GM04503 (cell line): ENCODE measurements at places on chromosomes 2 and 18.

DNA sequence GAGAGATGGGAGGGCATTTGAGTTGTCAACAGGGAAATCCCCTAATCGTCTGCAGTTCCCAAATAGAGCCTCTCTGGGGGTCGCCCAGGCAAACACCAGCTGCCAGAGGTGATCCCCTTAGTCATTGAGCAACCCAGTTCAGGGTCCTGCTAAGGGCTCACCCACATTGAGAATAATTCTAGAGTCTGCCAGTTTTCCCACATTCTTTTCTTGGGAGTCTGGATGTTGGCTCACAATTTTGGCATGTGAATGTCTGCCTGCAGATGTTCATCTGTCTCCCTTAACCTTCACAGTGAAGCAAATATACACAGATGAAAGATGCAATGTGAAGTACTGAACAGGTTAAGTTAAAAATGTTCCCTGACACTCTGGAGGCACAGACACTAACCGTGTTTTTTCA, 11.4 kb upstream of the SMIM21 start:
- DNase-seq = no peak

GRCh38 chr2:209331291-209331844, 92.5 kb upstream of the MAP2 start:
- no peak for DNase-seq

- DNase-seq = no peak
Measured at GRCh38 chr2:112540906-112541305, 1.4 kb upstream of the POLR1B start.

GRCh38 chr2:11368059-11368572, 23.7 kb upstream of the ROCK2 start:
- DNase-seq = no peak

- DNase-seq = no peak
Measured at GRCh38 chr2:42566837-42567321, 1.6 kb upstream of the MTA3 start.

GRCh38 chr2:214203214-214203613, 207.6 kb upstream of the VWC2L start:
- DNase-seq = no peak

DNA sequence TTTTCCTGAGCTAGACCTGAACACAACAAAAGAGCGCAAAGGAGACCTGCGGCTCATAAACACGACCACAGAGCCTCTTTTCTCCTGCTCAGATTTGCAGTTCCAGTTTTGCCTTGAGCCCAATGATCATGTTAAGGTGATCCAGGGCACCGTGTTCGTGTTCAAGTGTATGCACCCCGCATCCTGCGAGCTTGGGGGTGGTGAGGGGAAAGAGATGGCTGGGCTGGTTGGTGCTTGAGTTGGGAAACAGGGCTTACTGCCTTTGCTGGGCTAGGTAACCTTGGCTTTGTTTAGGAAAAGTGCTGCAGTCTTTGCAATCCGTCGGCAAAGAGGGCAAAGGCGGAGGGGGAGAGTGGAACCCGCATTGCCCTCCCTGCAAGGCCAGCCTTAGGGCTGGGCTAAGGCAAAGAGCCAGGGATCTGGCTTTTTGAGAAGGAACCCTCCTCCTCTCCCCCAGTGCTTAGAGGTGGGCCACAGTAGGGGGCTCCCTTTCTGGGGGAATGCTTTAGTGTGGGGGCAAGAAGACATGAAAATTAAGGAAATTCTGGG, 1.3 kb downstream of the HOXD10 start:
- DNase-seq = no peak

DNA sequence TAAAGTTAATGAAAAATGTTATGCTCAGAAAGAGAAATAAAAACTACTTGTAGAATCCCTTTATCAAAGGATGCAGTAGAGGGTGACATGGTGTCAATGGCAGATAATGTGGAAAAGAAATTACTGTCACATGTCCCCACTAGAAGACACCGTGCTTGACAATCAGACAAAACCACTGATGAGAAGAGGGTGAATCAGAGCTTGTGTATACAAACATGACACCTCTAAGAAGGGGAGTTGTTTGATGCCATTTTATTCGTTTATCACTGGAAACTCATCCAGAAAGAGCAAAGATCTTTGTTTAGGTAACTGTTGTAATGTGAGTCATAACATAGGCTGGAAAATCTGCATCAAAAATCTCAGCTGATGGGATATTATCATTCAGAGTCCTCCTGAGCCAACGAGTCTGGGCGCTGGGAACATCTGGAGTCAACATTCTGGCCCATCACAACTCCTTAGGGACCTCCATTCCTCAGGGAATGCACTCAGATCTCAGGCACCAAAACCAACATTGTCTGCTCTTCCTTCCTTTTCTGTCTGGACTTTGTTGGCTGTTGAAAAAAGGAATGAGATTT, 49.5 kb upstream of the RAB12 start:
- DNase-seq = no peak

- DNase-seq = no peak
Measured at GRCh38 chr18:61531182-61531581, 198.0 kb downstream of the CDH20 start.

DNA sequence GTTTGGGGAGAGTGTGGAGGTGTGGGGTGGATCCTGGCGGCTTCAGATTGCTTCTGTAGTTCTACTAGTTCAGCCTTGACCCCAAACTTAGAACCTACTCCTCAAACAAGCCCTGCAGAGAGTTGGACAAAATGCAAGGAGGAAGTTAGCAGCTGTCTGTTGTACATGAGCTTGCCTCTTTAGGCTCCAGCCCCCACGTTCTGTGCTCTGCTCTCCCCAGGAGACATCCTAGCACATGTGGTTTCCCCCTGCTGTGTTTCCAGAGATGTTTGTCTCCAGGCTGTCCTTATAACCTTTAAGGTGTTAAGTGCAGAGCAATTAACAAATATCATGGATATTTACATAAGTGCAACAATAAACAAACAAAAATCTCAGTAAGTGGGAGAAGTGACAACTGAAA, 111.1 kb downstream of the ACOXL start:
- no peak for DNase-seq

DNA sequence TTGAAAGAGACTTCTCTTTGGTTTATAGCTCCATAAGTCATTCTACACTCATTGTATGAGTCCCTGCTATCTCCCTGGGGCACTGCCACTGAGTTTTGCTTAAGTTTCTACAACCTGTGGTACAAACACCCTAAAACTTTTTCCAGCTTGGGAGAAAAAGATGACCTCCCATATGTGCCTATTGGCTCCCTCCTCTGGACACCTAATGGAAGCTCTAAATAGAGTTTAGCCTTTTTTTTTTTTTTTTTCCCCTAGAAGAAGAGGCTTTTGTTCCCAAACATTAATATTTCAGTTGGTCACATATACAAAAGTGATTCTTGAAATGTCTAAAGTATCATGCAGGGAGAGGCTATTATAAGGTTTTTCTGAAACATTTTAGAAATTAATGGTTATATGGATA, 547.2 kb upstream of the TMEFF2 start:
- no peak for DNase-seq

DNA sequence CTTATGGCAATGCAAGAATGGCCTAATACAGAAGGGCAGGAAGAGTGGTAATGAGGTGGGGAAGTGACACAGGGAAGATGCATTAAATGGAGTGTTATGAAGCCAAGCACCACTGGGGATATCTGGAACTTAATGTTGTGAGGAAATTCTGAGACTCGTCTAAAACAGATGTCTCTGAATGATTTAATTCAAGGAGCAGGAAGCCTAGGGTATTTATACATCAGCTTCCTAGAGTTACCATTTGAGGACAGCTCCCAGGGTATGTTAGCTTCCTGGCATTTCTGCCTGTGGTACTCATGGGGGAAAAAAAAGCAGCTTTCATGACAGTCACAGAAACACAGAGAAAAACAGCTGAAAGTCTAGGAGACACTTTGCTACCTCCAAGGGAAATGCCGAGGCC, 989.5 kb downstream of the CBLN2 start:
- DNase-seq = no peak

- no peak for DNase-seq
Measured at GRCh38 chr18:25517881-25518715, 166.1 kb upstream of the ZNF521 start.

DNA sequence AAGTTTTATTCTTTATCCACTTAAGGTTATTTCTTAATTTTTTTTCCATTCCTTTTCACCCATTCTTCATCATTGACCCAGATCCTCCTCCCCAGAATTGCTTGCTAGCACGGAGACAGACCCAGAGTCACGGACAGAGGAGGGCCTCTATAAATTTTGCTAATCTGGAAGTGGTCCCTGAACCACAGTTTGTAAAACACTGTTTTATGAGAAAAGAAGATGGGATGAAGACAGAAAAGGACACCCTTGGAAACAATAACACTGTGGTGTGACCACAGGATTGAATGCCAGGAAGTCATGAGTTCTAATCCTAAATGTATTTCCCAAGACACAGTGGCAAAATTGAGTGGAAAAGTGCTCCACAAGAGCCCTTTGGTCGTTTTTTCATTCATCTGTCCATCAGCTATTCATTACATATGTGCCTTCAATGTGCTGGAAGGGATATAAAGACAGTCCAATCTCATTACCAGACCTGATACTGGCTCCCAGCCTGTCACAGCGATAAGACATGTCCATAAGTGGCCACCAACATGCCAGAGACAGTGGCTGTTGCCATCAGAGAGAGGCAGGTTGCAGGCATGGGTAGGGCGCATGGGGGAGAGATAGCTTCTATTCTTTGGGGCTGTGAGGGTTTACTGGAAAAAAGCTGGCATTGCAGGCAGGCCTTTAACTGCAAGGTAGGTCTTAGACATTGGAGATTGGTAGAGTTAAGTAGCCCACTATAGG, 175.2 kb upstream of the ALPP start:
- no peak for DNase-seq

GRCh38 chr2:212644195-212644837, 105.7 kb upstream of the ERBB4 start:
- DNase-seq = no peak
